ENCODE measurements at places on chromosomes 6 and 20.

- no peak for DNase-seq
Measured at GRCh38 chr6:168270274-168271172, 49.1 kb downstream of the DACT2 start.

- DNase-seq: peak; percentile 66
Measured at GRCh38 chr20:62066339-62066982, 780 bp upstream of the TAF4 start.

DNA sequence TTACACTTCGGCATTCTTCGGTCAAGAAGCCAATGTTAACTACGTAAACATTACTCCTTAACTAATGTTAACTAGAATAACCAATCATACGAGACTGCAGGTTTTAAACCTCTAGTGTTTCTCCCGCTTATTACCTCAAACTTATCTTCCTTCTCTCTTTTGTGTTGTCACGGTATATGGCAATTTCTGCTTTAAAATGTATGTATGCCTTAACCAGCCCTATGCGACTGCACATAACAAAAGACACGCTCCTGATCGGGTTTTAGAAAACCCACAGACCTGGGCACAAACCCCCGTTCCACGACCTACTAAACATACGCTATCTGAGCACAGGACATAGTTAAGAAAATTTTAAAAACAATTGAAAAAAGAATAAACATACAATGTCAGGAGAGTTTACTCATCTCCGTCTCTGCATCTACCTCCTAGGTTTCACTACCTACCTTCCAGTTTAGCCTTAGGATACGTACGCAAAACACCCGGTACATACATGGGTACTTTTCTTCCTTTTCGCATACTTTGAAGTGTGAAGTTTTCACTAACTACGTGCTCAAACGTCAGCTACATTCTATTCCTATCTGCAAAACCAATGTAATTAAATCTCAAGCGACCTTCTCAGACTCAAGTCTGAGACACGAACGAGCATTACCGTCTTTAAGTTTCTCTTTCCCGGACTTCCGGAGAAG is 1.1 kb downstream of the CD164 start:
- no peak for DNase-seq

DNA sequence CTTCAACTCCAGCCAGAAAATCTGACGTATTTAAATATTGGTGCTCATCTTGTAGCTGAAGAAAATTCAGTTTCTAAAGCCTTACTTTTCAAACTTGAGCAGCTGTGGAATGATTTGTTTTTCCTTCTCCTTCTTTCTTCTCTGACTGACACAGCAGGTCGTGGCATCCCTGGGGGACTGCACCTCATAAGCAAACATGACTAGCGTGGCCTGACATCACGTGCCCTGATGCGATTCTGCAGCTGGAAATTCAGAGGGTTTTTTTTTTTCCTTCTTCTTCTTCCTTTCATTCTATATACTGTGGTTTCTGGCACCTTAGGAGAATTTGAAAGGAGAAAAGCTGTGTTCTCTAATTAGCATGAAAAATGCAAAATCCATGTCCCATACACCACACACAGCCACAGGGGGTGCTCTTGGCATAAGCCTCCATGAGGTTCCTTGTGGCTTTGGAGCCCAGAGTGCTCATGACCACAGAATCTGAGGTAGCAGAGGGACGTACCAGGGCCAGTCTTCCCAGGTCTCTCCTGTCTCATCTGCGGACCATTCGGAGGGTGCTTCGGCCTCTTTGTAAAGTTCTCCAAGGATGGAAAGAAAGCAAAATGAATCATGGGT is 258.5 kb upstream of the CDH4 start:
- DNase-seq: no peak

- DNase-seq: no peak
Measured at GRCh38 chr6:167401525-167402194, 76.8 kb downstream of the TTLL2 start.

DNA sequence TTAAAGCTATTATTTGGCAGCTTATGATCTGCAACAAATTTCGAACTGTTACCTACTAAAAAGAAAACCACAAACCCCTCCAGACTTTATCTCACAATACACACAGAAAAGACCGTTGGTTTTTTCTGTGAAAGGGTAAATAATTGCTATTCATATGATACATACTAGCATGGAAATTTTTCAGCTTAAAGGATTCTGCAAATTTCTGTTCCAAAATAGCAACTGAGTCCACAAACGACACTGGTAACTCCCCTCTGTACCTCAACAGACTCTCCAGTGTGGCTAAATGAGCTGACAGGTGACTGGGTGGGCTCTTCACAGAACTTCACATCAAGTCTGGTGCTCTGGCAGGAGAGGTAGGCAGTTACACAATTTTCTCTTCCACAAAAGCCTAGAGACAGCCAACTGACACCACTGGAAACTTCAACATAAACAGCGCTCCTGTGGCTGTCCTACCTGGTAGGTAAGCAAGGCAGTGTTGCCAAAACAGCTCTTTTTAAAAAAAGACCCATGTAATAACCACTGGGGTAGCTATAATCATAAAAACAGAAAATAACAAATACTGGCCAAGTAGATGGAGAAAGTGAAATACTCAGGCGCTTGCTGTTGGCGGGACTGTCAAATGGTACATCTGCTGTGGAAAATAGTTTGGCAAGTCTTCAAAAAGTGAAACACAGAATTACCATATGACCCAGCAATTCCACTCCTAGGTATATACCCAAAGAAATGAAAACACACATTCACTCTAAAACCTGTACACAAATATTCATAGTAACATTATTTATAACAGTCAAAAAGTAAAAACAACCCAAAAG is 37.8 kb downstream of the ELOVL5 start:
- no peak for DNase-seq

- no peak for DNase-seq
Measured at GRCh38 chr6:139834232-139834631, 459.8 kb upstream of the CITED2 start.

GRCh38 chr6:72048080-72048479 is 161.7 kb downstream of the RIMS1 start:
- no peak for DNase-seq

DNA sequence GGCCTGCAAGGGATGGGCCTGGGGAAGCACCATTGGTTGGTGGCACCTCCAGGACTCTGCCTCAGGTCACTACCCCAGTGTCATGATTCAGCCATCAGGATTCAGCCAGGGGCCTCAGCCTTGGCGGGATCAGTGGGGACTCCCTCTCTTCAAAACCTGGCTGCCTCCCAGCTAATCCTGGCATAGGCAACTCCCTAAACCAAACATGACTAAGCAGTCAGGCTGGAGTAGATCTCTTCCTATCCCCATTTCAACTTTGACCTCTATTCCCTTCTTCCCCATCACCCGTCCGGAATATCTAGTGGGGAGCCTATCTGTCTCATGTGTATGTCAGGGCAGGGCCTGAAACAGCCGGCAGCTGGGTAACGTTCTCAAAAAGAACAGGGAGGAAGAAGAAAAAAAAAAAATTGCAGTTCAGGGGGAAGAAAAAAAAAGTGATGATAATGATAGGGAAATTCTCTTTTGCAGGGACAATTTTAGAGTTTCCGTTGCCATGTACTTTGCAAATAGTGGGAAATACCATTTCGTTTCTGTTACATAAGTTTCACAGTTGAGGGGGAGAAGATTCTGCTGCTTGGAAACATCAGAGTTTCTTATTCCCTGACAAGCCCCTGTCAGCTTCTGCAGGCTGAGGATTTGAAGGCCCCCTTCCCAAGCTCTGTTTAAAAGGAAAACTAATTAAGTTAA is 4.1 kb upstream of the PREX1 start:
- DNase-seq: peak; percentile 73

- no peak for DNase-seq
Measured at GRCh38 chr20:54139188-54139587, 34.6 kb downstream of the CYP24A1 start.

DNA sequence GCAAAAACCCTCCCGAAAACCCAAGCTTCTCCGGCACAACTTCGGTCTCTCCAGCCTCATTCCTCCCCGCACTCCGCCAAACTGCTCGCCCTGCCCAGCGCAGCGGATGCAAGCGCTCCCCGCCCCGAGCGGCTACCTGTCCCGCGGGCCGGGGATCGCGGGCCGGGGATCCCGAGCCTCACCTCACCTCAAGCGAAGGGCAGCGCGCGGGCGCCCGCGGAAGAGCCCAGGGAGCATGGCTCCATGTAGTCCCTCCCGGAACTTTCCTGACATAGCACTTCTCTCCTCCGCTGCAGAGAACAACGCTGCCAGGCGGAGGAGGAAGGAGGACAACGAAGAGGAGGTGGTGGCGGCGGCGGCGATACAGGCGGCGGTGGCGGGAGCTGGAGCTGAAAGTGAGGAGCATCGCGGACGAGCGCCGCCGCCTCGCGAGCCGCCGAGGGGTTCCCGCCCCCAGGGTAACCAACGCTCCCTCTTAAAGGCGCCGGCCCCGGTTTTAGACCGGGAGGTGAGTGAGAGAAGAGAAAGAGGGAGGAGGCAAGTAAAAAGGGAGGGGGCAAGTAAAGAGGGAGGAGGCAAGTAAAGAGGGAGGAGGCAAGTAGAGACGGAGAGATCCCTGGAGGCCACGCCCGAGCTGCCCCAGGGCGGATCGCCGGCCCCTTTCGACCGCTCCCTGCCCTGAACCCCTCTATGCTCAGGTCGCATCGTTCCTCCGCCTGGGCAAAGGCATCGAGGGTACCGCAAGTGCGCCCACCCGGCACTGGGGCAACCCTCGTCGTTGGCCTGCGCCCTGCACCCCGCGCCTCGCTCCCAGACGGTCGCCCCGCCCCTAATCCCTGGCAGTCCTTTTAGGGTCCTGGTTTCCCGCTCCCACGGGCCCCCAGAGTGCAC is at the start of gene GPR63:
TSS of gene GPR63 (minus strand) at position 397 of the 891 bp plus-strand sequence. CDS start 37,746 bp downstream, outside the sequence.
- DNase-seq: peak; percentile 87

DNA sequence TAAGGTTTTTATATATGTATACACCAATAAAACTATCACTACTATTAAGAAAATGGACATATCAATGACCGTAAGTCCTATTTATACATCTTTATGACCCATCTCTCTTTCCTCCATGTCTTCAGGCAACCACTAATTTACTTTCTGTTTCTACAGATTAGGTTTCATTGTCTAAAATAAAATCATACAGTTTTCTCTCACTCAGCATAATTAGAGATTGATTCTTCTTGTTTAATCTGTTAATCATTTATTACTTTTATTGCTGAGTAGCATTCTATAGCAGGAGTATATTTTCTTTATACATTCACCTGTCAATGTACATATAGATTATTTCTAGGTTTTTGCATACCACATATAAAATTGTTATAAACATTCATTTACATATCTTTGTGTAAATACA is 388.0 kb downstream of the RFPL4B start:
- no peak for DNase-seq

DNA sequence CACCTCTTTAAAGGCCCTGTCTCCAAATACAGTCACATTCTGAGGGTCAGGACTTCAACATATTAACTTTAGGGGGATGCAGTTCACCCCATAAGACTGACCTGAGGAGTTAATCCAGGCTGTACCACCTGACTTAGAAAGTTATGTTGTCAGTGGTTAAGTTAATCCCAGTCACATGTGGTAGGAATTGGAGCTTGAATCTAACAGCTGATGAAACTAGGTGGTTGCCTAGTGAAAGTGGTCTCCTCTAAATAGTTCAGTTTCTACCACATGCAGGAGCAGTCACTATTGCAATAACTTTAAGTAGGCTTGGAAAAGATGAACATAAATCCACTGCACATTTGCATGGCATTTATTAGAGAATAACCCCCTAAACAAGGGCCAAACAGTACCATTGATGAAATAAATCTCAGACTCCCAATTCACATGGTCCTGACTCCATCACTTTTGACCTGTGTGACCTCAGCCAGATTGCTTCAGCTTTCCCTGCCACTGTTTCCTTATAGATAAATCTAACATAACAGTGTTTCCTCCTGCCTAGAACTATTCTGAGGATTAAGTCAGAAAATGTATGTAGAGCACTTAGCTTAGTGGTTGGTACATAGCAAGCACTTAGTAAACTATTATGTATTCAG is 20.1 kb downstream of the SAMD5 start:
- no peak for DNase-seq

- DNase-seq: no peak
Measured at GRCh38 chr6:38476141-38476540, 163.6 kb downstream of the BTBD9 start.

GRCh38 chr6:13378669-13379590 is 50.6 kb upstream of the TBC1D7 start:
- DNase-seq: no peak

- no peak for DNase-seq
Measured at GRCh38 chr6:52962701-52963100, 32.4 kb downstream of the GSTA4 start.

GRCh38 chr6:92069781-92070180 is 1349.6 kb downstream of the EPHA7 start:
- no peak for DNase-seq

DNA sequence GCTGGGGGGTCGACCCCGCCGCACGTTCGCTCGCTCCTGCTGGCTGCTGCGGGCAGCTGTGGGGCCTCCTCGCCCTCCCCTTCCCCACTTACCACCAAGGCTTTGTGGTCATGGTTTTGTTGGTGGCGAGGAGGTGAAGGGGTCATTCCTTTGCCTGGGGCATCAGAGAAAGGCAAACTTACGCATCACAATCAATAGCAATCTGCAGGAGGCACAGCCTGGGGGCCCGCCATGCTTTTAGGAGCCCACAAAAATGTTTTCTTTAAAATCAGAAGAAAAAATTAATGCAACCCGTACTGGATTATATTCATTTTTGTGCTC is 137.0 kb downstream of the IMPG1 start:
- no peak for DNase-seq

GRCh38 chr6:32558426-32559057 is 28.5 kb upstream of the HLA-DRB5 start:
- no peak for DNase-seq

DNA sequence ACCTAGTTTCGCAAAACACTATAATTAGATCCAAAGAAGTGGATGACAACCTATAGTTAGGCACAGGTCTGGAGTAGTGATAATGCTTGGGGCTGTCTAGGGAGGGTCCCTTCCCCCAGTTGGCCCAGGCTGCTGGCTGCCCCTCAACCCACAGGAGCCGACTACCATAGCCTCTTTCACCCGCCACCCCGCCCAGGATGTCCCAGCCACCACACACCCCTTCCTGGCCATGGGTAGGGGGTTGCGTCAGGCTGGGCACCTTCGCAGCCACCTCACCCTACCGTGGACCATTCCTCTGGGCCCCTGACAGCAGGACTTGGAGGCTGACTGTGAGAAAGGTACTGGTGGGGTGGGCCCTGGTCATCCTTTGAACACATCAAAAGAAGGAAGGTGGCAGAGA is 8.5 kb downstream of the TFEB start:
- DNase-seq: no peak

DNA sequence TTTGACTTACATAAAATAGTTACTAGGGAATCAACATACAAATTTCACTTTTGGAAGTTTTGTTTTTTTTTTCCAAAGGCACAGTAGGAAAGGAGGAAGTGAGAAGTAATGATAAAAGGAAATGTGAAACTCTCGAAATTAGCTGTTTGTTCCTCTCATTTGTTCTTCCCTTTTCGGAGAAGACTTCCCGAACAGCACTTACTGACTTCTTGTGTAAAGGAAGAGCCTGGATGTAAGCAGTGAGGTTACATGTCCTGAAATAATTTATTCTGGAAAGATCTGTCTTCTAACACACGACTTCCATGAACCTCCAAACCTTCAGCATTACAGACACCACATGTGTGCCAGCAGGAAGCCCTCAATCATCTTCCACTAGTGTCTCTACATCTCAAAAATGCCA is 59.1 kb downstream of the KIF16B start:
- no peak for DNase-seq

- DNase-seq: peak; percentile 74
Measured at GRCh38 chr6:27795697-27796494, 116.3 kb downstream of the OR2B2 start.

GRCh38 chr6:142207265-142207877 is 60.3 kb downstream of the VTA1 start:
- DNase-seq: peak; percentile 22

GRCh38 chr6:71088166-71088565 is 131.3 kb upstream of the B3GAT2 start:
- DNase-seq: no peak

GRCh38 chr20:19971116-19971515 is 46.0 kb upstream of the NAA20 start:
- no peak for DNase-seq
